ENCODE measurements at places on chromosomes 16 and 17.

DNA sequence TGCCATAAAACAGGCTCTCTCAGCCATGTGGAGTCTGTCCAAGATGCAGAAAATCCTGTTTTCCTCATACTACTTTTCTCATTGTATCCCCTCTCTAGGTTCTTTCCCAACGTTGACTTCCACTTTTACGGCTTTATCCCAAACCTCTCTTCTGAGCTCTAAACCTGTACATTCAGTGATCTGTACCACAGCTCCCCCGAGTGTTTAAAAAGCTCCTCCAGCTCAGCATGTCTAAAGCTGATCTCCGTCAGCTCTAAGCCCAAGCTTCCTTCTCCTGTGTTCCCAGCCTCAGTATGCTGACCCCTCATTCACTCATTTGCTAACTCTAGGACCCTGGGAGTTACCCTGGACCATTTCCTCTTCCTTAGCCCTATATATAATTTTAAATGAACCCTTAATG, 144.6 kb downstream of the DNAH9 start:
- DNase-seq = no peak

DNA sequence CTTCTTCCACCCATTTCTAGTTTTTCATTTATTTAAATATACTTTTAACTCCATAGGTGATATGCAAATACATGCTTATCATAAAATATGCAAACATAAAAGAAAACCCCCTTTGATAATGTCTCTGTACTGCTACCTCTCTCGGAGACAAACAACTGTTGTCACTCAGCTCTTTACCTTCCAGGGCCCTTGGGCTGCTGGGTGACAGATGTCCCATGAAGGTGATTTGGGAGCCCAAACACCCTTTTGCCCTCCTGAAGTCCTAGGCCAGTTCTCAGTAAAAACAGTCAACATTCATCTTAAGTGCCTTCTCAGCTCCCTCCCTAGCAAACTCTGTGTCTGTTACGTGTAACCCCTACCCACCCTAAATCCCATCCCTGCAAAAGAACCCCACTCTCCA, 37.5 kb downstream of the CHD9 start:
- no peak for DNase-seq

GRCh38 chr16:10581507-10581906, 1.1 kb upstream of the EMP2 start:
- DNase-seq = no peak

- DNase-seq = no peak
Measured at GRCh38 chr17:2235792-2236366, 67.7 kb downstream of the SMG6 start.

GRCh38 chr17:63917646-63918045, 993 bp downstream of the GH1 start:
- no peak for DNase-seq

GRCh38 chr17:8828517-8828875, 29.3 kb upstream of the MFSD6L start:
- no peak for DNase-seq

DNA sequence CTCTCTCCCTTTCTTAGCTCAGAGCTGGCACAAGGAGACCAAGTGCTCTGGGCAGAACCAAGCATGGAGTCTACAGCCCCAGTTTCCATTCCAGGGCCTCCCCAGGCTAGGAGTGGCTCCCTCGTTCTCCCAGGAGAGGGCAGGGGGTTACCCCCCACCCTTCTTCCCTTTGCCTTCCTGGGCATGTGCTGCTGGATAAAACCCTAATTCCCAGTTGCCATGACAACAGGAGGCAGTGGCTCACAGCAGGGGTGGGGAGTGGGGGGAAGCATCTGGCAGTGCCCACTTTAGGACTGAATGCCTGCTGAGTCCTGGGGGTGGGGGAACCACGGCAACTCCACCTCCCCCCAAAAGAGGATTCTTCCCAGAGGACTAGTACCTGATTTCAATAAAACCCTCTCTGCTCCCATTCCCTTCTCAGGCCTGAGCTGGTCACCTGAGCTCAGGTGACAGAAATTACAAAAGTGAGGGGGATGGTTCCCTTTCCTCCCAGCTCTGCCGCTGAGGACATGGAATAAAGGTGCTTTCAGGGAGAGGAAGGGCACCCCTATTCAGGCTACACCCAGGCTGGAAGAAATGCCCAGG, 1.8 kb downstream of the MPP2 start:
- no peak for DNase-seq

GRCh38 chr16:27539120-27539519, 10.6 kb downstream of the GTF3C1 start:
- DNase-seq = no peak

GRCh38 chr17:58970609-58971450, 135.8 kb downstream of the TRIM37 start:
- no peak for DNase-seq

- no peak for DNase-seq
Measured at GRCh38 chr16:21157632-21158031, 842 bp upstream of the LDAF1 start.

All from activated CD8-positive, alpha-beta memory T cell treated with anti-CD3 and anti-CD28 coated beads for 48 hours (primary cell).